H9 (cell line): ENCODE measurements at places on chromosomes 1 and 21. TPM values are rescaled to one million over a fixed set of nuclear protein-coding genes. Genes with fewer than 3 reads are reported as not detected.
A peak's percentile ranks its signal among the peaks of the same experiment; 100 is the strongest.

GRCh38 chr21:20971296-20971921 is 26.8 kb upstream of the NCAM2 start:
- peak; percentile 35 for DNase-seq

GRCh38 chr1:61515096-61515495 is 209.8 kb downstream of the TM2D1 start:
- DNase-seq: no peak

DNA sequence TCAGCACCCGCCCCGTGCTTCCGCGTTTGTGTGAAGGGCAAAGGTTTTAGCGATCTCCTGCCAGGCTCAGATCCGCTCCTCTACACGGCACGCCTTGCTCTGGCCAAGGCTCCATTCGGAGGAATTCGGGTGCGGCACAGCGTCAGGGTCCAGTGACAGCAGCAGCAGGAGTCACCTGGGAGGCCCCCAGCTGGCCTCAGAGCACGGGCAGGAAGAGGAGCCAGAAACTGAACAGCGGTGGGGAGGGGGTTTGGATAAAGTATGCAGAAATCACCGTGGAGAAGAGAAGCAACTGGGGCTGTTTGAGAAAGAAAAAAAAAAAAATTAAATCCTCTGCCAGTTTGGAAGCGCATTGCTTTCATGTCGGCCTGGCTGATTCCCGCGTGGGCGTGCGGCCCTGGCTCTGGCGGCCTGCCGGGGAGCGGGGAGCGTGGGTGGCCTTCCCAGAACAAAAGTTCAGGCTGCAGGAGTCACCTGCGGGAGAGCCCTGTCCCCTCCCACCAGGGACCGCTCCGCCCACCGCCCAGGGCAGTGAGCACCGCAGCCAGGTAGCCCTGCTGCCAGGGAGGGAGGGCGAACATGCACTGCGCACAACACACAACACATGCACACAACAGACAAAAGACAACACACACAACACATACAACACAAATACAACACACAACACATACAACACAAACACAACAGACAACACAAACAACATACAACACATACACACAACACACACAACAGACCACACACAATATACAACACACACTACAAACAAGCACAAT is 107.6 kb downstream of the ETS2 start:
- DNase-seq: peak; percentile 84

Gene CLCA4
- total RNA-seq: not detected in 2 replicates

GRCh38 chr1:56654126-56654923 is 9.2 kb downstream of the PRKAA2 start:
- DNase-seq: no peak

DNA sequence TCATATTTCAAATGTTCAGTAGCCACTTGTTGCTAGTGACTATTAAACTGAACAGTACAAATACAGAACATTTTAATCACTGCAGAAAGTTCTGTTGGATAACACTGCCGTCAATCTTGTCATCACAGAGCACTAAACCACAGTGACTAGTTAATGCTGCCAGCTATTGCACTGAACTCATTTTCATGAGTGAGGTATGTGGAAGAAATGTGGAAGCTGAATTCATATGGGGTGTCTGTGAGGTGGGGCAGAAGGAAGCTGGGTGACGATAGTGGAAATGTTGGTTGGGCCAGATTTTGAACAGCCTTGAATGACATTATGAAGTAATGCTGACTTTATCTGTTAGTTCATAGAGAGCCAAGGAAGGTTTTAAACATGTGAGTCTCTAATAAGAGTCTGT is 49.6 kb downstream of the OSBPL9 start:
- no peak for DNase-seq

Gene CSF3R
- not detected in 2 replicates for total RNA-seq

GRCh38 chr1:91734761-91735160 is 151.2 kb downstream of the TGFBR3 start:
- DNase-seq: no peak

DNA sequence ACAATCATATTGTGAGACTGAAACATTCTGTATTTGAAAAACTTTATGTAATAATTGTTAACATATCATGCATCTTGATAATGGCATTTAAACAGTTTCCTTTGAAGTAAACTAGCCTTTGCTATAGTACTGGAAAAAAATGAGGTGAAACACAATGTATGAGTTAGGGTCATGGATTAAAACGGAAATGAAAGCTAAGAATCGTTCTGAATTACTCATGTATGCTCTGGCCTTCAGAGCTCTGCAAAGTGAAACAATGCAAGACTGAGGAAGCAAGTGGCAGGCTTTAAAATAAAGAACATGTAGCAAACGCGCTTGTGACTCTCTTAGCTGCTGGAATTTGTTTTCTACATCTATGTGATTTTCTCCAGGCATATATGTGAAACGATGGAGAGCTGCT is 317.1 kb downstream of the DPYD start:
- no peak for DNase-seq

Gene SPRR1B
- not detected in 2 replicates for total RNA-seq

GRCh38 chr21:29928537-29928936 is 11.3 kb downstream of the GRIK1 start:
- no peak for DNase-seq
